ENCODE measurements at places on chromosomes 16 and 17. TPM values are rescaled to one million over a fixed set of nuclear protein-coding genes. Genes with fewer than 3 reads are reported as not detected.

ZNF267 gene
- 10.0 TPM for total RNA-seq

CAVIN1 gene
- 0.32 TPM for total RNA-seq

CACNG1 gene
- not detected for total RNA-seq

MYH1 gene
- not detected for total RNA-seq

CDYL2 gene
- total RNA-seq = 30.5 TPM

TTLL6 gene
- 35.4 TPM for total RNA-seq

FADS6 gene
- not detected for total RNA-seq

GRCh38 chr16:82882982-82883835 is 256.4 kb downstream of the CDH13 start:
- DNase-seq = no peak

- DNase-seq = no peak
These were observed 38.5 kb downstream of the TBC1D16 start for GRCh38 chr17:79997011-79997660.

- no peak for DNase-seq
These were observed 1.6 kb downstream of the ZFHX3 start for GRCh38 chr16:73046202-73046848.

DNA sequence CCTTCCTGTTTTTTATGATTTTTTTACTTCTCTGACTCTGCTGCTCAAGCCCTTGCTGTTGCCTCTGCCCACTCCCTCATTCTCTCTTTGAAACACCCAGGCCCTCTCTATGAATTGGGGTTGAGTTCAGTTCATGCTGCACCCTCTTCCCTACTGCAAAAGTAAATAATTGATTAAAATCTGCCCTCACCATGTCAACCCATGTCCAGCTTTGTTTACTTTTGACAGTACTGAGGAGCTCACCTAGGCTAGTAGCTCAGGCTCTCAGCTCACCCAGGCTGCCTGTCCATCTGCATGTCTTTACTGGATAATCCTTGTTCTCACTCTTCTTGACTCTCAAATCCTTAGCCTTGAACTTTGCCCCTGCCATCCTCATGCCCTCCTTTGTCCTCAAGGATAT is 95.2 kb downstream of the SPACA3 start:
- DNase-seq = no peak

GRCh38 chr17:82361885-82362633 is 3.0 kb downstream of the TEX19 start:
- no peak for DNase-seq

DNA sequence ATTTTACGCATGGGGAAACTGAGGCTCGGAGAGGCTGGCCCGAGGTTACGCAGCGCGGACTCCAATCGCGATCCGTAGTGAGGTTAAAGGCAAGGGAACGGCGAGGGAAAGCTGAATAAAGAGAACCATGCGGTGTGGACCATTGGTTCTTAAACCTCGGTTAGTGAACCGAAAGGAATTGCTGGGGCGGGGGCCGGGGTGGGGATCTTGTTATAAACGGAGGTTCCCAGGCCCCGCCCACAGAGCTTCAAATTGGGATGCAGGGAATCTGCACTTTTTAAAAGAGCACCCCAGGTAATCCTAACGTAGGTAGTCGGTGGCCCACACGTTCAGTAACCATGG is 524 bp downstream of the IQCK start:
- no peak for DNase-seq

- DNase-seq = no peak
These were observed 157.9 kb downstream of the WWOX start for GRCh38 chr16:78257376-78257728.

GRCh38 chr17:68328676-68329075 is 37.4 kb downstream of the ARSG start:
- DNase-seq = no peak

DNA sequence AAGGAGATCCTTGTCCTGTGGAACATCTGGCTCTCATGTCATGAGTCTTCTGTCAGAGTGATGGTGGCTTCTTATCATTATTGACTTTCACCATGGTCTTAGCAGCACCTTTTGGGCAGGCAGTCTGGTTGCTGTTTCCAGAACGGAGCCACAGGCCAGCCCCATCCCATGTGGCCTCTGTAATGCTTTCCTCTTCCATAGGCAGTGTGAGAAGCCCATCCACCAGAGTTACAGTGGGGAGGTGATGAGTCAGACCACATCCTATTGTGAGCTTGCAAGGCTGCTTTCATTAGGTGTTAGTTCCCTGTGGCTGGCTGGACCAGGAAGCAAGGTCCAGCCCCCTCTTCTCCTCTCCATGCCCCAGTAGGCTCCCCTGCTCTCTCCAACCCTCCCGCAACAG is 30.8 kb upstream of the SPACA3 start:
- no peak for DNase-seq

- no peak for DNase-seq
These were observed 21.2 kb downstream of the USP36 start for GRCh38 chr17:78819402-78819801.

Data from glutamatergic neuron (in vitro differentiated cells).